NCI-H774 (cell line): ENCODE measurements at places on chromosomes 12 and 14.

GRCh38 chr12:6084261-6084968, 40.1 kb downstream of the VWF start:
- DNase-seq = no peak

DNA sequence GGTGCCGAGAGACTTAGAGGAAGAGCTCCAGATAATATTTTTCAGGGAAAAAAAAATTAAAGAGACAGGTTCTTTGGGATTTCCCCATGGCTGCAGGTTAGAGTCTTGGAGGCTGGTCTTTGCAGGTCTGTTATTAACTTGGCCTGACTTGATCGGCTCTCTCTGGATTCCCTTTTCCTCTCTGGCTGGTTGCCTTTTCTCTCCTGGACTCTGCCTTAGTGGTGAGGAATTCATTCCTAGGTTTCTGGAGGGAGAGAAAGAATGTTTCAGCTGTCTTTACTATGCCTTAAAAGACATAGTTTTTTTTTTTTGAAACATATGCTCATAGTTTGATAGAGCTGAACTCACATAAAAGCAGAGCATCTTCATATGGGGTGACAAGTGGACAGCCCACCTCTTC, 336.3 kb downstream of the BMP4 start:
- DNase-seq = no peak

- no peak for DNase-seq
Measured at GRCh38 chr12:38399711-38400206, 83.2 kb downstream of the ALG10B start.

DNA sequence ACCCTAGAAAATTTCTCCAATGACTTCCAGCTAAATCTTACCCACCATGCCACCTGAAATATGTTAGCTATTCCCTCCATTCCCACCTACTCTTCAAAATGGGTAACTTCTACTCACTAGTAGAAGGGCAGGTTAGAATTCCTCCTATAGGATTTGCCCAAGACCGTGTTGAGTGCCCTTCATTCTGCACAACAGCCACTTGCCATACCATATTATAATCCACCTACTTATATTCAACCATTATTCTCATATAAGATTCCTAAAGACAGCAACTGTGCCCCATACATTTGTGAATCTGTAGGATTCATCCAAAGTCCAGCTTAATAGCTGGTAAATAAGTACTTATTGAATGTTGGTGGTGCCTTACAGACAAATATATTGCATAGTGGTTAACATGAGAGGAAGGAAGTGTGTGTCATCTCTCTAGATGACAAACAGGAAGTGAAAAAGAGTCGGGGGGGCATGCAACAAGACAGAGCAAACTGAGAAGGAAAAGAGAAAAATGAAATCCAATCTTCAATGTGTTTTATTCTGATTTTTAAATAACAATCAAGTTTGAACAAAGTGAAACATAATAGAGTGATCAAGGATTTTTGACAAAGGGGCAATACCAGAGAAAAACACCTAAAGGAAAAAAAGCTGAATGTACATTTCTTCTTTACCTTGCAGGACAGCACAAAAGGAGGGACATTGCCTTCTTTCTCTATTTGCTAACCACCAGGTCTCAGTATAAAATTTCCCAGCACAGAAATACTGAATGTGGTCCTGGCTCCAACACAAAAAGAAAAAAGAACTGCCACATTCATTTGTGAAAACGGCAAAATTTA, 389.3 kb upstream of the USP15 start:
- DNase-seq = no peak

DNA sequence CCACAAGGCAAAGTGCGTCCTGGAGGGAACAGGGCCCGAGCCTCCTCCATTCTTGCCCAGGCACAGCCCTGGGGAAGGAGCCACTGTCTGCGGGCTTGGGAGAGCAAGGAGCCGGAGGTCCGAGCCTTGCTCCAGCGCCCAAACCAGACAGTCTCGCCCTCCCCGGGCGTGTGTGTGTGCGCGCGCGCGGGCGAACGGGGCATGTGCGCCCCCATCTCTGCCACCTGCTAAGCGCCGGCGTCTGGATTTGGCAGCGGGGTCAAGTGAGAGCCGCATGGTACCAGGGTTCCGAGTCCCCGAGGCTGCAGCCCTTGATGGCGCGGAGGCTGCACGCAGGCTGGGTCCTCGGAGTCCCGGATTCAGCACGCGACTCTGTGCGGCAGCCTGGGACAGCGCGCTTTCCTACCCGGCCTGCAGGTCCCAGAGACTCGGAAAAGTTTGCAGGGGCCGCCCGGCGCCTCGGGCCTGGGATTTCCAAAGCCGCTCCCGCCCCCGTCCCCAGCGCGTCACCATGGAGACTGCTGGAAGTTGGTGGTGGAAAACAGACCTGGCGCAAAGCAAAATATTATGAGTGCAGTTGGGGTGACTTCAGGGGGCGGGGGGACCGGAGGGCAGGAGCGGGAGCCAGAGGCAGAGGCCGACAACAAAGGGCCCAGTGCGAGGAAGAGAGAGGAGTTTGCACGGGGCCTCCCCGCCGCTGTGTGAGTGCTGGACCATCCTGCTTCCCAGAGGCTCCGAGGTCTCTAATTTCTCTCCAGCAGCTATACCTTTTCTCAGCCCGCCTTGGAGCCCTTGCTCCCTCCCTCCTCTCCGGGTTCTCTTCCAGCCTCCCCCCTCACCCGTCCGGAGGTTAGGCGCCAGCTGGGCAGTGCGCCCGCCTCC, 4.2 kb downstream of the RFX4 start:
- no peak for DNase-seq

DNA sequence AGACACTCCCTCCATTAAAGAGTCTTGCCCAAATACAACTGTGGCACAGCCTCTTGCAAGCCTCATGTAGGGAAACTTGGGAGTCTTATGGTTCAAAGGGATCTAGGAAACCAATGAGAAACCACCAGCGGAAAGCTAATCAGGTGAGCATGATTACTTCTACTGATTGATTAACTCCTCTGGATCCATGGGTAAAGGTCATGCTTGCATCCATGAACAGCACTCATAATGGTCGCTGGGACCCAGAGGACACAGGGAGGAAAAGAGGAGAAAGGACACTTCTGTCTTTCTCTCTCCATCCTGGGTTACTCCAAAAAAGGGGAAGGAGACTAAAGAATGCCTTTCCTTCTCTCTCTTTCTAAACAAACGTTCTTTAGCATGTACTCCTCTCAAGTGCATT, 1397.2 kb downstream of the LRFN5 start:
- DNase-seq = no peak

DNA sequence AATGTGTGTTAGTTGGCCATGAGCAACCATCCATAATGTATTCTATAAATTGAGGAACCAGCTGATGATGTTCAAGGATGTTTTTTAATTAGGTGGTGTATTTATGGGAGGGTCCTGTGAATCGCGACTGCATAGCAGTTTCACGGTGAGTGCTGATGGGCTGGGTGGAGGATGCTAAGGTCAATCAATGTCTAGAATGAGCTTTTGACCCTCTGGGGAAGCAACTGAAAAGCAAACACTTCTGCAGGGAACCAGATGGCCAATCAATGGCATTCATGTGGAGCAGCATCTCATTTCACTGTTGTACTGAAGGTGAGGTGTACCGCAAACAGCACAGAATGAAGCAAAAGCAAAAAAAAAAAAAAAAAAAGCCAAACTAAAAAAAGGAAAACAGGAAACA, 676.1 kb upstream of the TMEM132C start:
- peak; percentile 11 for DNase-seq

DNA sequence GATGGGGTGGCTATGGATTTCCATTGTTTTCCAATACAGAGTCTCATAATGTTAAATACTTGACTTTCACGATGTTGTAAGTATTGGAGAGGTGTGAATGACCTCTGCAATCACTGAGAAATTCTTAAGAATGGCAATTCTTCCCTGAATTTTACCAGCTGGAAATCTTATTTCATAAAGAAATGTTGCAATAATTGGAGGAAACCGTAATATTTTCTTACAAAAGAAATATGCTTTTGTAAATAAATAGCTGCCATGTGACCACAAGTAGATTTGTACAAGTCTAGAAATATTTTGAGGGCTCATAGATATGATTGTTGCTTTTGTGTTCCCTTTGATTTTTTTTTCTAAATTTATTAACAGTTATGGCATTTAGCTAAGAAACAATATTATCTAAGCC, 308.7 kb upstream of the ATP2B1 start:
- no peak for DNase-seq

DNA sequence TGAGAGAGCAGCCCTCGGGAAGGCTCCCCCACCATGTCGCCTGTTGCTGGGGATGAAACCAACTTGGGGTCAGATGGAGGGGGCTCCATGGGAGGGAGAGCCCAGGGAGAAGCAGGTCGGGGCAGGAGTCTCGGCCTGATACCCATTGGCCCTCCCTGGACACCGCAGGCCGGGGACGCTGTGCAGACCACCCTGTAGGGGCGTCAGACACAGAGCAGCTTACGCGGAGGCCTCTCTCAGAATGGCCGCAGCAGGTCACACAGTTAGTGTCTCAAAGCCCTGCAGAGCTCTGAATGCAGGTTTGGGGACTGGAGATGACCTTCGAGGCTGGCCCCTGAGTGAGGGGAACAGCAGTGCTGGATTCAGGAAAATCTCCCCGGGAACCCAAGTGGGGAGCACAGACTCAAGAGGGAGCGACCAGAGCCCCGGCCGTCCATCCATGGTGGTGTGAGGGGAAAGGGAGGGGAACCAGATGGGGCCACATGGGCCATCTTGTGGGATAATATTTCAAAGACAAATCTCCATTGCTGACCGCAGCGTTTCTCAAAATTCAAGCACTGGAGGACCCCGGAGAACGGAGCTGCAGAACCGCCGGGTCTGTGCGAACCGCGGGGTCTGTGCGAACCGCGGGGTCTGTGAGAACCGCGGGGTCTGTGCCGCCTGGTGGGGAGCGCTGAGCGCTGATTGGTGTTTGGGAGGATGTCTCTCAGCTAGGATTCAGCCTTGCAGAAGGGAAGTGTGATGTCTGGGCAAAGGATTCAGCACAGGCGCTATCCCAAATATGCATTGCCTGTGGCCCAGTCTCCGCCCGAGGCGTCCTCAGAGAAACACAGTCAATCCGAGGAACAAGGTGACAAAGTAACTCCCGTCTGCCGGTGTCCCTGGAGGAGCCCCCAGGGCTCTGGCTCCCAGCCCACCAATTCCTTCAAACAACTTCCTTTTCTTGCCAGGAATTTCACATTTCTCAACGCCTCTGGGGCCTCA, 324.4 kb upstream of the RTL1 start:
- no peak for DNase-seq

- no peak for DNase-seq
Measured at GRCh38 chr14:23137192-23137812, 18.2 kb upstream of the CEBPE start.

- DNase-seq = peak; percentile 63
Measured at GRCh38 chr12:119624966-119625365, 31.4 kb downstream of the TMEM233 start.

- no peak for DNase-seq
Measured at GRCh38 chr12:109578330-109578927, 4.8 kb downstream of the MVK start.

DNA sequence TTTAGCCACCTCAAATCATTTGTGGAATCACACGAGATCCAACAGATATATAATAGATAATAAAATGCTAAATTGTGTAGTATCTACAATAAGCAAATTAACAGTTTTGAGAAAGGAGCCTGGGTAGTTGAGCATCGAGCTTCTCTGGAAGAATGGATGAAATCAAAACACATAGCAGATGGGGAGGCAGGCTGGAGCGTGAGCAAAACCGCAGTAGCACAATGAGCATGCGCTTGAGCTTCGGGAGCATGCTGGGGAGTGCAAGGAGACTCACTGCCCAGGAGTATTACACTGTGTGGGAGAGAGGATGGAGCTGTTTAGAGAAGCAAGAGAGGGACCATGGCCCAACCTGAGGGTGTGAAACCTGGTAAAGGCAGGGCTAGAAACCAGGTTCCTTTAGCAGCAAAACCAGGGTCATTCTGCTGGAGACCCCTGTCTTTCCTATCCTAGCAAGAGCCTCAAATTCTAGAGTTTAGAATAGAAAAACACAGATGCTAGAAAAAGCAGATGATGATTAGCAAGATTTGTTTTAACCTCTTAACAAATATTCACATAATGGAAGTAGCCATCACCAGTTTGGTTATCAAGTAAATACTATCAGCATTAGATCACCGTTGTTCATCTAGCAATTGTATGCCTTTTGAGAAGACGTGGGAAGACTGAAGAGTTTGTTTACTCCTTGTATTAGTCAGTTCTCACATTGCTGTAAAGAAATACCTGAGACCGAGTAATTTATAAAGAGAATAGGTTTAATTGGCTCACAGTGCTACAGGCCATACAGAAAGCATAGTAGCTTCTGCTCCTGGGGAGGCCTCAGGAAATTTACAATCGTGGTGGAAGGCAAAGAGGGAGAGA, 484.8 kb downstream of the EGLN3 start:
- no peak for DNase-seq

DNA sequence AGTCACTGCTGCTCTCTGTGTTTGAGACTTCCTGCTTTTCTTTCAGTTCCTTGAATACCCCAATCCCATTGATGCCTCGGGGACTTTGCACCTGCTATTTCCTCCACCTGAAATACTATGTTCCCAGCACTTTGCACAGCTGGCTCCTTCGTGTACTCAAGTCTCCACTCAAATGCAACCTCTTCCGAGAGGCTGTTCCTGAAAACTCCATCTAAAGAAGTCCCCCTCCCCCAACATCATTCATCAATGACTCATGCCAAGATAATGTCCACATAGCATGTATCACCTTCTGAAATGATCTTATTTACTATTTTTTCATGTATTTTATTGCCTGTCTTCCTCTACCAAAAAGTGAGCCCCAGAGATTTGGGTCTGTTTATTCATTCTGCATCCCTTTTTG, 48.6 kb downstream of the HSPB8 start:
- DNase-seq = no peak

DNA sequence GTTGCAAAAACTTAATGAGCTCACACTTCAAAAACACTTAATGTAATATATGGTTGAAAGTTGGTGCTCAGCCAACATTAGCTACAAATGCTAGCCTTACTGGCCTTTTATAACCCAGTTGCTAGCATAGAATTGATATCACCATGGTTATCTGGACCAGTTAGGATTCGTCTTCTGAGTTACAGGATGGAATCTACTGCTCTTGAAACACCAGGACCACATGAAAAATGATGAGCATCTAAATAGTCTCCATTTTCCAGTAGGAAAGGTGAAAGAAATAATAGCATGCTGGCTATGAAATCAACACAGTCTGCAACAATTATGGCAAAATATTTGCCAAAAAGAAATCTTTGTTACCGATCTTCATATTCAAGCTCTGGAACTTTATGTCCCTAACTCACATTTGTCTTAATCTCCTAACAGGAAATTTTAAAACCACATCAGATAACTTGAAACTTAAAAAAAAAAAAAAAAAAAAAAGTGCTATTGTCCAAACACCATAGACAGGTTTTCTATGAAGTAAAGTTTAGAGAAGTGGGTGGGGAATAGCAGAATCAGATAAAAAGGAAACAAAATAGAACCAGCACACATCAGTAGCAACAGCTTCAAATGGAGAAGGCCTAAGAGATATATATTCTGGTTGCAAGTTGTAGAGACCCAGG, 12.6 kb upstream of the CD69 start:
- DNase-seq = no peak

GRCh38 chr12:132496358-132496669, 6.4 kb downstream of the FBRSL1 start:
- DNase-seq = no peak

DNA sequence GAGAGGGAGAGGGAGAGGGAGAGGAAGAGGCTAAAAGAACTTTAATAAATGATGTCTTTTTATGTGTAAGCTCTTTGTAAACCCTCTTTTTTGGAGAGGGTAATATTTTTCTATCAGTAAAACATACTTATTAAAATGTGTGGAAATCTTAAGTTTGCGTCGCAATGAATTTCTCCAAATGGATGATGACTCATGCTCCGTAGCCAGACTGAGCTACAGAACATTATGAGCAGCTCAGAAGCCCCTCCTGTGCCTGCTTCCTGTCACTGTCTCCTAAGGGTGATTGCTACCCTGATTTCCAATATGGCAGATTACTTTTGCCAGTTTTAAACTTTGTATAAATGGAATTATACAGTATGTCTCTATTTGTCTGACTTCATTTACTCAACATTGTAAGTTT, 13.0 kb upstream of the PYGL start:
- DNase-seq = no peak
